ENCODE measurements at places on chromosomes 6 and 20.
A peak's percentile ranks its signal among the peaks of the same experiment; 100 is the strongest.

DNA sequence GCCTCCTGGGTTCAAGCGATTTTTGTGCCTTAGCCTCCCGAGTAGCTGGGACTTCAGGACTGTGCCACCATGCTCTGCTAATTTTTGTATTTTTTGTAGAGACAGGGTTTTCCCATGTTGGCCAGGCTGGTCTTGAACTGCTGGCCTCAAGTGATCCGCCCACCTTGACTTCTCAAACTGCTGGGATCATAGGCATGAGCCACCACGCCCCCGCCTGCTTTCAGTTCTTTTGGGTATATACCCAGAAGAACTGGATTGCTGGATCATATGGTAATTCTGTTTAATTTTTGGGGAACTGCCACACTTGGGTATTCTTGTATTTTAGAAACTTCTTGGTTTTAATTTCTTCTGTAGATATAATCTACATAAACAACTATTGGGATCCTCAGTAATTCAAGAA lies 17.0 kb downstream of the CDS2 start:
- DNase-seq: no peak

DNA sequence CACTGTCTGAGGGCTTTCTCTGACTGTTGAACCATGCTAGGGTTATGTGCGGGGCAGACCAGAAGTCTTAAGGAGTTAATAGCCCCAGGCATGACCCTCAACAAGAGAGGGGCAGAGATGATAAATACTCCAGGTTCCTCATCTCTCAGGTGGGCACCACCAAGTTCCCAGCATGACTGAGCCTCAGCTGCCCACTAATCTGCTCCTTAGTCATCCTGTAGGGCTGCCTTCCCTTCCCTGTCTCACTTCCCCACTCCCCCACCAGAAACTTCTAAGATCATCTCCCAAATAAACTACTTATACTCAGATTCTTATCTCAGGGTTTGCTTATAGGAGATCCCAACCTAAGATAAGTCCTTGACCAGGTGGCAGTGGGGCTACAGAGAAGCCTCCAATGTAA lies 137.2 kb upstream of the PRND start:
- no peak for DNase-seq

DNA sequence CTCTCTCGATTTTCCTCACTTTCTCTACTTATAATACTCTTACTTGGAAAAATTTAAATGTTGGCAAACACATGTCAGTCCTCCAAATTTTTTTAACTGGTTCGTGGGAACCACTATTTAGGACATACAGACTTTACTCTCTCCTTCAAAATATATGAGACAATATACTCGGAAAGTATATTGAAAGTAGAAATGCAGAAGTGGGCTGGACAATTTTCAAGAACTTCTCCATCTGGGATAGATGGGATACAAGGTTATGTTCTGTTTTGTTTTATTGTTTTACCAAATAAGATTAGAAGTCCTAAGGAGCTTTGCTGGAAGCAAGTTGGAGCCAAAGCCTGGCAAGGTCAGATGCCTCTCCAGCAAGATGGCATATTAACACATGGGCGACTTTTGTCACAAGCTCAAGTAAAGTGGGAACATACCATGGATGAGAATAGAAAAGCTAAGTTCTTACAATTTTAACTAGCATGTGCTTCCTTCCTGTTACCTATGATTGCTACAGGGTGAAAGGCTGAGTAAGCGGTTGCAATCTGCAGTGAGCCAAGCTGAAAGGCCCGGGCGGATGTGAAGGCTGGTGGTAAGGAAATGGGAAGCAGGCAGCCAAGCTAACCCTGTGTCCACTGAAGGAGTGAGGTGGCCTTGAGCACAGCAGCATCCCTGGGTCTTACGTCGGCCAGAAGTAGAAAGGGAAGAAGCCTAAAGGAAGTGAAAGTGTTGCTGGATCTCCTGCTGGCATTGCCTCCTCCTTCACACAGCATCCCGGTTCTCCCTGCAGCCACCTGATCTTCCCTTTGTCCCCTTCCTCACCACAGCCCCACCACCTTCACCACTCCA lies 7.1 kb downstream of the MAP3K5 start:
- DNase-seq: no peak

DNA sequence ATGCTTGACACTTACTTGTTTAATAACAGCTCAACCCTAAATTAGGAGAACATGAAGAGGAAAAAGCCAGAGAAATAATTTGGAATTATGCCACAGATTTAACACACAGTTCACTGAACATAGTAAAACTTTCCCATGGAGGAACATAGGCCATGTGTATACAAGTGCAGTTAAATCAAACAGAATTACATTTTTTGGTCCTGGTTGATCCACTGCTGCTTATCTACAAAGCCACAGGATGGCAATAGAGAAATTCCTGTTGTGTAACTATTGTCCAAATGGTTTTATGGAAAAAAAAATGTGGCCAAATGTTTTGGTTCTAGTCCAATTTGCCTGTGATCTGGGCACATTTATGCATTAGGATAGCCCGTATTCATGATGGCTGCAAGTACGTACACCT lies 136.8 kb downstream of the ALDH8A1 start:
- no peak for DNase-seq

DNA sequence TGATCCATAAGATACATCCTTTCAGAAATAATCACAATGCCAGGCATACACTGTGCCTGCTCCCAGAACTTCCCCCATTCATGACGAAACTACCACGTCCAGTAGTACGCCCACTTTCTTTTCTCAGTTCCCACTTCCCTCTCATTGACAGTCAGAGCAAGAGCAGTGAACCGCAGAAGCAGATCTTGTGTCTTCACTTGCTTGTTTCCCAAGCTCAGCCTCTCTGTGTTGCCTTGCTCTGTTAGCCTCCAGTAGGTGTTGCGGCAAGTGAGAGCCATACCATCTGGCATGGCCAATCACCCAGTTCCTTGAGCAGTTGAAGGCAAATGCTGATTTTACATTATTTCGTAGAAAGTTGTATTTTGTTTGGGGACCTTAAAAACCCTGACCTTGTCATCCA lies 11.7 kb downstream of the UST start:
- DNase-seq: no peak

- no peak for DNase-seq
Measured at GRCh38 chr6:5378331-5378730, 117.0 kb downstream of the FARS2 start.

DNA sequence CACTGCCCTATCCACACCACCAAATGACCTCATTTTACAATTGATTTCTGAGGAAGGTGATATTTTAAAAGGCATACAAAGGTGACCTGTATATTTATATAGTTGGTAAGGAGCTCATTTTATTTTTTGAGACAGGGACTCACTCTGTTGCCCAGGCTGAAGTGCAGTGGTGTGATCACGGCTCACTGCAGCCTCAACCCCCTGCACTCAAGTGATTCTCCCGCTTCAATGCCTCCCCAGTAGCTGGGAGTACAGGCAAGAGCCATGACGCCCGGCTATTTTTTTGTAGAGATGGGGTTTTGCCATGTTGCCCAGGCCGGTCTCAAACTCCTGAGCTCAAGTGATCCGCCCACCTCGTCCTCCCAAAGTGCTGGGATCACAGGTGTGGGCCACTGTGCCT lies 13.0 kb downstream of the NCOA5 start:
- no peak for DNase-seq

- no peak for DNase-seq
Measured at GRCh38 chr20:54713727-54714126, 238.3 kb downstream of the DOK5 start.

DNA sequence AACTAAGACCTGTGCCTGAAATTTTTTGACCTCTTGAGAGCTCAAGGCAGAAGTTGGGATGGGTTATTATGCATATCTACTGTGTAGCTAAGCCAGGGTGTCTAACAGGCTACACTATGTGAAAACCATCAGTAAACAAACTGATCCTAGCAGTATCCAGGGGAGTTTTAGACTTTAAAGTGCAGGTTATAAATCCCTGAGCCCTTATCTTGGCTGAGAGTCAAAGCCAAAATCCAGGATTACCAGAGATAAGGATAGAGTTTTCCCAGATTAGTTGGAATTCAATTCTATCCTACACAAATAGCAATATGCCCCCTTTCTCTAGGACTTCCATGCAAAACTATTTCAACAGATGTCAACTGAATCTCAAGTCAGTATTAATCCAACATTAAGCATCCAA lies 1229.7 kb downstream of the GRIK2 start:
- no peak for DNase-seq

DNA sequence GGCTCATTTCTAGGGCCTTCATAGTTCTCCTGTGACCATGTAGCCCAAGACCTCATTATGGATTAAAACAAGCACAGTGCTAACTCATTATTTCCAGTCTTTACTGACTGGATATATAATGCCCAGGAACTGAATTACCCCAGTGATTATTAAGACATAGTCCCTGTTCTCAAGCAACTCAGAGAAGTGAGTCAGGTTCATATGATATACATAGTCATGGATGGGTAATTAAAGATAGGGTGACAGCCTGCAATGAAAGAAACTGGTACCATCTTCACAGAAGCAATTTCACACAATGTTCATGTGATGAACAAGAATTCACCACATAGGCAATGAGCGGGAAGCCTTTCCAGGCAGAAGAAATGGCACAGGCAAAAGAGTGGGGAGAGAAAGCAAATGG lies 3.5 kb downstream of the TRIM27 start:
- no peak for DNase-seq

GRCh38 chr6:50963952-50964351 lies 145.3 kb downstream of the TFAP2B start:
- DNase-seq: no peak

DNA sequence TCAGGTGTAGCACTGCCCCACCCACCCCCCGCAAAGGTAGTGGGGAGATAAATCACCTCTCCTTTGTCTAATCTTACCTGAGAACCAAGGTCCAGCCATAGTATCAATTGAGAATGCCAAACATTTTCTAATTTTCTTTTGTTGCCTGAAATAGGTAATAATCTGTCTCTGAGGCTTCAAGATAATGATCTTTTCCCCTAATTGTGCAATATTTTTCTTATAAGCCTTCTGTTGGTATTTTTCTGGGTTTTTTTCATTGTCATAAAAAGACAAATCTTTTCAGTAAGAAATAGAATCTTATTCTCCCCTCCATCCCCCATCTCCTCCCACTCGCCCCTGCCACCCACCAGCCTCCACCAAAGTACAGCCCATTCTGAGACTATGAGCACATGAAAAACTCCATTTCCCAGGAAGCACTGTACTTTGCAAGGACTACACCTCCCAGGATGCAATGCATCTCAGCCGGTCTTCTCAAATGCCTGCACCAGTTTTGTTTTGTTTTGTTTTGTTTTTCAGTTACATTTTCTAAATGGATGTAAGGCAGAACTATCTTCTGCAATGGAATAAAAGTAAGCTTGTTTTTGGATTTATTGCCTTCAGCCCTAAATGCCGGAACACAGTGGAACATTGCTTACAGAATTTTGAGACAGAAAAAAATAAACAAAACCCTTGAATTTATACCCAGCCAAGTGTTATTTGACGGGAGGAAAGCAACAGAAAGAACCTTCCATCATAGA lies 268.0 kb downstream of the TFAP2A start:
- DNase-seq: peak; percentile 3

GRCh38 chr6:27213544-27214125 lies 33.9 kb upstream of the PRSS16 start:
- DNase-seq: no peak

DNA sequence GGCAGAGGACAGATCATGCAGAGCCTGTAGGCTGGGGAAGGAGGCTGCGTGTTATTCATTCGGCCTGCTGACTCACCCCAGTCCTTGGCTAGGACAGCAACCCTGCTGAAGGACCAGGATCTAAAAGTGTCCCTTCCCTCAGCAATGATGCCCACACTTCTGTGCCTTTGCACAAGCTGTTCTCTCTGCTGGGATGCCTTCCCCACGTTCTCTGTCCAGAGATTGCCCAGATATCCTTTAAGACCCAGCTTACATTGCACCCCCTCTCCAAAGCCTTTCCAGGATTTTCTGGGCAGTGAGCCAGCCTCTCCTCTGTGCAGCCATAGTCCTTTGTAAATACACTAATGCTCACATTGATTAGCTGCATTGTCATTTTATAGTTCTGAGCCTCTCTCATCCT lies 99.3 kb upstream of the CHD6 start:
- no peak for DNase-seq

GRCh38 chr6:35487658-35488516 lies 9.0 kb downstream of the TEAD3 start:
- DNase-seq: peak; percentile 9

DNA sequence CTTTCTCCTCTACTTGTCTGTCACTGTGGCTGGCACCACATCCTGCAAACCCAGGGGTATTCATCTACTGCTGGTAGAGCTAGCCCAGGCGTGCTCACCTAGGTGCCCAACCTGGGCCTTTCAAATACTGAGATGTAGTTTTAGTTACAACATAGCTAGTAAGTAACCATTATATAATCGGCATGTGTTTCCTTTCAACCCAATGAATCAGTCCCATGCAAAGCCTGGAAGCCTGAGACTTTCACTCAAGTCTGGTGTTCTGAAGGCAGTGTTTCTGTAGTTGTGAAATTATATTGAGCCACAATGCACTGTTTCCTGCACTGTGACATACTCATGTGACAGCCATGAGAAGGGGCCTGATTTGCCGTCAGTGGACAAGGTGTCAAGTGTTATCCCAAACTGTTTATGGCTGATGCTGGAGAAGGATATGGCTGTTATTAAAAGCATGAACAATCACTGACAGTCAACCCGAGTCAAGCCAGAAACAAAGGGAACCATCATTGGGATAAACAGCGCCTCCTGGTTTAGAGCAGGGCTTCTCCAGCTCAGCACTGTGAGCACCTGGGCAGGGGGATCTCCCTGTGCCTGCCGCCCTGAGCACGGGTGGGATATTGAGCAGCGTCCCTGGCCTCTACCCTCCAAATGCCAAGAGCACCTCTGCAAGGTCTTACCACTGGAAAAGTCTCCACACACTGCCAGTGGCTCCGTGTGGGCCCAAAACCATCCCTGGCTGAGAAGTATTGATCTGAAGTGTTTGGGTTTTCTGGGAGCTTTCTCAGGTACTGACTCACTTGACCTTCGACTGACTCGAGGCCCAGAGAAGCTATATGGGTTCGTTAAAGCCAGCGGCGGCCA lies 1.6 kb downstream of the PSMA7 start:
- peak; percentile 10 for DNase-seq

DNA sequence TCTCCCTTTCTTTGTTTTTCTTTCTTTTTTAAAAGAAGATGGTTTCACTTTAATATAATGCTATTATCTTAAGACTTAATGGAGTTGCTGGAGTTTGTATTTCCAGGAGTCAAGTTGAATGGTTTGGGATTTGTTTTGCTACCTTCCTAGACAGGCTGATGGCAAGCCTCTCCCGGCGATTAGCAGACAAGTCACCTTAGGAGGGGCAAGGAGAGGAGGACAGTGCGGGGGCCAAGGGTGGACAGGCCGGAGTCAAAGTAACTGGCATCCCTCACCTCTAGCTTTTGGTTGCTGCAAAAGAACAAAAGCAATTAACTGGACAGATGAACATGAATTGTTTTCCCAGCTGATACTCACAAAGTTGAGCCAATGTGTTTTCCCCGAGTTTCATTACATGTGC lies 57.1 kb downstream of the GMPR start:
- no peak for DNase-seq

- DNase-seq: no peak
Measured at GRCh38 chr6:128763599-128764300, 119.2 kb upstream of the LAMA2 start.

DNA sequence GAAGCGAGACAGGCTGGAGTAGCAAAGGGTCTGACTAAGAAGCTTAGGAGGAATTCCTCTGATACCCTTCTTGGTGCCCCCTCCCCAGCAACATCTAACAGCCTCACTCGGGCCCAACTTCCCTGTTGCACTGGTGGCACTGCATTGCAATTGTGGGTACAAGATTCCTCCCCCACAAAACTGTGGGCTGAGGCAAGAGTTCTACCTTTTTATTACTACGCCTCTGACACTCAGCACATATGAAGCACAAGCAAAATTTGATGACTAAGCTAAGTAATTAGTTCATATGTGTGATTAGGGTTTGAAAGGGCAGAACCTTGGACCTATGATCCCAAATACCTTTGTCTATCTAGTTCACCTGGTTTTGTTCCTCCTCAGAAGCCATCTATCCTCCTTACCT lies 83.5 kb downstream of the ZHX3 start:
- no peak for DNase-seq

All from kidney glomerular epithelial cell (primary cell).